ENCODE measurements at places on chromosomes 4 and X. TPM values are rescaled to one million over a fixed set of nuclear protein-coding genes. Genes with fewer than 3 reads are reported as not detected.

DNA sequence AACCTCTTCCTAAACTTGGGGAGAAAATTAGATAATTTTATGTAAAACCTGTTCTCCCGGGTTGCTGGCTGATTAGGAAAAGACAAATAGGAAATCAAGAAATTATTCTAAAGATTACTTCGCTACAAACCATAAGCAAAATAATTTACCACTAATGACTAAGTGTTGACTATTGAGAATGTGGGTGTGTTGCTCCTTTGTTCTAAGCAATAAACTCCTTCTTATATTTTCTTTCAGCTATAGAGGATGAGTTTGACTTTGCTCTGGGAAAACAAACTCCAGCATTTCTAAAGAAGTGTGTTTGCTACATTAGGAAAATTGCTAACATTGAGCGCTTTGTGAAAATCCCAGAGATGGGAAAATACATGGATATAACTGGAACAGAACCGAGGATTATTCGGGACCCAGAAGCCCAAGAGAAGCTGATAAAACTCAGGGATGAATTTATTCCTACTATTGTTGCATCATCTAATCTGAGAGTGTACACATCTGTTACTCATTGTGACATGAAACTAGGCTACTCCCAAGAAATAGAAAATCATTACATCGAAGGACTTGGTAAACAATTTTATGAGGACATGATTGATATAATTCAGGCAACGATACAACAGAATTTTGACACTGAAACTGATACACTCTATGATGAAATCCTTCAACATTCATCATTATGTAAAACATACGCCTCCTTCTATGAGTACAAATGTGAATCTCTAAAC, 194.2 kb downstream of the NWD2 start:
- no peak for DNase-seq

DNA sequence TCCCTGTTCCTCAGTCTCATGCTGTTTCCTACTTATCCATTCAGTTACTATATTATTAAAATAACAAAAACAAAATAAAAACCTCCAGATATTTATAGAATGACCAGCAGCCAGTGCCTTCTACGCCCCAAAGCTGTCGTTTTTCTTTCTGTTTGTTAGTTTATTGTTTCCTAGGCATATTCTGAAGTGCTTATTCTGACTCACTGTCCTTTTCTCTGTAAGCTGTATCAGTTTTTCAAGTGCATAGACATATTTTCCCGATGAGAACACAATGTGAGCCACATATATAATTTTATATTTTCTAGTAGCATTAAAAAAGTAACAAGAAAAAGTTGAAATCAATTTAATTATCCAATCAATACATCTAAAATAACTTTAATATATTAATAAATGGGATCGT, 2158.6 kb upstream of the TENM3 start:
- no peak for DNase-seq

DNA sequence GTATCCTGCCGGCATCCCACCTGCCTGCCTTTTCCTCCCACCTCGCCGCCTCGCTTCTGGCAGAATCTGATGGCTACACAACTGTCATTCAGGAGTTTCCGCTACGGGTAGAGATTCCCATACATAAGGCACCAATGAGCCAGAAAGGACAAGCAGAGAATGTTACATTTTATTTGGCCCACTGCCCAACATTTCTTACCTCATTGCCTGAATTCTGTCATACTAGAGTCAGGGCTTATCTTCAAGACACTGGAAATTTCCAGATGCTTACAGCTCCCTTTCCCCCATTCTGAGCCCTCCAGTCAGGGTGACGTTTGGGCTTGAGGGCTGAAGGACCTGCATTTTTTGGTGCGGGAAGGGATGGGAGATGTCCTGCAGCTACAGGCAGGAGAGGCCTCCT, 113.0 kb downstream of the NHS start:
- no peak for DNase-seq

- DNase-seq, result no peak
Observed at GRCh38 chrX:54945224-54945623, 24.6 kb downstream of the TRO start.

DNA sequence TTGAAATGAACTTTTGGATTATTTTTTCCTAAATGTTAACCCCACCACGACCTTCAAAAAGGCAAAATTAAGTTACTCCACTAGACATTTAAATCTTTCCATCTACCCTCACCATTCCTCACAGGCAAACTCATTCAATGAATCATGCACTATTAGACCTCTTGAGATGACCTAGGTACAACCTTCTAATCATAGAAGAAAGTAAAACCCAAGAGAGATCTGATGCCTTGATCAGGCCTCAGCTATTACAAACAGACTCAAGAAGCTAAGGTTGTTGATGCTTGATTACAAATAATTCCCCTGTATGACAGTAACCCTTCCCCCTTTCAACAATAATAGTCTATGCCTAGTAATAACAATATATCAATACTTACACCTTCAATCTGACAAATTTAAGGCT, 18.9 kb downstream of the TAPT1 start:
- DNase-seq, result no peak

The AMBN gene
- not detected for total RNA-seq

The CLTRN gene
- total RNA-seq, result 0.20 TPM

The CT45A5 gene
- total RNA-seq, result 0.29 TPM

The ZFP42 gene
- 0.24 TPM for total RNA-seq
